AG08396 (cell line): ENCODE measurements at places on chromosomes 4 and X.

DNA sequence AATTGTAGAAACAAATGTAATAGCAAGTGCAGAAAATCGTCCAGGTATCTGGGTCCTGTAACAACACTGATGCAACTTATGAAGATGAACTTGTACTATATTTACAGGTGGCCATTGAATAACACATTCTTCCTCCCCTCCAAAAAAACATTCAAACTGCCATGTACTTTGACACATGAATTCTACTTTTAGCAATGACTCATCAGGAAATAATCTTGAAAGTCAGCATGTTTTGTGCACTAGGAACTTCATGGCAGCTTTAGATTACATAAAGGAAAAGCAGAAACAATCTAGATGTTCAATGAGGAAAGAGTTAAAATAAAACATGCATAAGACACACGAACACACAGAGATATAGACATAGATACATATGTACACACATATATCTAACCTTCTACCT is 2.5 kb downstream of the PABPC1L2A start:
- peak; percentile 4 for DNase-seq

GRCh38 chr4:185429660-185430059 is 3.9 kb upstream of the UFSP2 start:
- no peak for DNase-seq

DNA sequence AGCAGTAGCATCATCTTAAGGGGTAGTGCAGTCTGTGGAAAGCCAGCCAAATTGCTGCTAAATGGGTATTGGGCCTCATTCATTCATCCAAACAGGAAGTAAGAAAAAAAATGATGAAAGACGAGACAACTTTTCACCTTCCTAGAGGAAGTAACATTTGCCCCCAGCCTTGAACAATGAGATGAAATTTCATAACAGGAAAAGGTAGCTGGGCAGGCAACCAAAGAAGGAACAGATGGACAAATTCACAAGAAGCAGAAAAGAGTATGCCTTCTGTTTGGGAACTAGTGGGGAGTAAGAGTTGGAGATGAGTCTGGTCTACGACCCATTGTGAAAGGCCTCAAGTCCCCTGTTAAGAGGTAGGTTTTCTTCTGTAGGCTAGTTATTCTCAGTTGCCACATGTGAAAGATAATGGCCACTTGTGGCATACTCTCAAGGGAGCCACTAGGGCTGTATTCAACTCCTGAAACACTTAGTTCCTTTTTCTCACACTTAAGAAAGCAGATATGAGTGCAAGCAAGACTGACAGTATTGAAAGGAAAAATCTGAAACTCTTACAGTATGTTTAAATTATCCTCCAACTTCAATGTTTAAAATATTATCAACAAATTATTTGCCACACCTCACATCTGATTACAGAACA is 190.4 kb downstream of the AR start:
- DNase-seq = no peak

DNA sequence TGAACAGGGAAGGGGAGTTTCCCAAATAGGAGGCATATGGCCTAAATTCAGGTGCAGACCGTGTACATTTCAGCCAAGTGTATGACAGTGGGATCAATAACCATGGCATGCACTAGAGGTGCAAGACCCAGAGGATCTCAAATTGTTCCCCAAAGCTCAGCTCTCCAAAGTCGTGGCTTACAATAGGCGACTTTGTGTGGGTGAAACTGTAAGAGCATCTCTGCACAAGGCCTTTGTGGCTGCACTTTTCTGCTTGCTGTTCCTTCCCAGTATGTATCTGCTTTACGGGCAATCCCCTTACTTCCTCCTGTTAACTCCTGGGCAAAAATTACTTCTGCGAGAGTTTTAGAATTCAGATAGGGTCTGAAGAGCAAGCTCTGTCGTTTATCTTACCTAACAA is 518.3 kb upstream of the ZFP42 start:
- DNase-seq = no peak

DNA sequence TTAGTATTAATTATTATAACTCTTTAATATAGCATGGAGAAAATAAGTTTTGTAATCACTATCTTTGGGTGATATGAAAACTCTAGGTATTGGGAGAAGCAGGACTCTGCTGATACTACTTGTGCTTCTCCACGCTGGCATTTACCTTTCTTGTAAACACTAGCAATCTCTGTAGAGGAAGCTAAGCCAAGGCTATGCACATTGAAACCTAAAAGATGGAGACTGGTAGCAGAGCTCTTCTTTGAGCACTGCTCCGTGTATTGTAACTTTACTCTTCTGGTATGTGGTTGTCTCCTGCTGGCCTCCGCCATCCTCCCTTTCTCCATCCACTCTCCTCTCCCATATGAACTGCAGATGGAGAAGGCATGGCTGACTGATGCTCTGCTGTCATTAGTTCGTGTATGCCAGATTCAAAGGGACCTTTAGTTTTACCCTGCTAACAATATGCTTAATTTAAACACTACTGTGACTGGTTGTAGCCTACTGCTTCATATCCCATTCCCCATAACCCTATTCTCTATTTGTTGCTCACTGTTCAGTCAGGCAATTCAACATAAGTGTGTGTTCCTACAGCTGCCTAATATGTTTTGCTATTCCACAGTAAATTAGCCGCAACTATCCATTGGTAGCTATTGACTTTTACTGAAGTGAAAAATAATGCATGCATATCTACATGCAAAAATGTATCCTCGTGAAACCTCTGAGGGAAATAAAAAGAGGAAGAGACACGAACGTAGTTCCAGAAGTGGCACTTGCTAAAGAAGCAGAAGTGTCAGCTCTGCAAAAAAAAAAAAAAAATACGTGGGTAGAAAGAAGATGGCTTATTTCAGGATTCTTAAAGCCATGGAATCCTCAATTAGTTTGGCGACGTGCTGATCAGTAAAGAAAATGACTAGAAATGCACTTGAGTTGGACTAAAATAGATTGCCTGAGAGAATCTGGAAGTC is 55.6 kb upstream of the CCSER1 start:
- DNase-seq = no peak

GRCh38 chr4:35541146-35541887 is 703.0 kb downstream of the ARAP2 start:
- no peak for DNase-seq

- peak; percentile 73 for DNase-seq
These were observed 51.1 kb downstream of the SCML1 start for GRCh38 chrX:17788439-17788838.

DNA sequence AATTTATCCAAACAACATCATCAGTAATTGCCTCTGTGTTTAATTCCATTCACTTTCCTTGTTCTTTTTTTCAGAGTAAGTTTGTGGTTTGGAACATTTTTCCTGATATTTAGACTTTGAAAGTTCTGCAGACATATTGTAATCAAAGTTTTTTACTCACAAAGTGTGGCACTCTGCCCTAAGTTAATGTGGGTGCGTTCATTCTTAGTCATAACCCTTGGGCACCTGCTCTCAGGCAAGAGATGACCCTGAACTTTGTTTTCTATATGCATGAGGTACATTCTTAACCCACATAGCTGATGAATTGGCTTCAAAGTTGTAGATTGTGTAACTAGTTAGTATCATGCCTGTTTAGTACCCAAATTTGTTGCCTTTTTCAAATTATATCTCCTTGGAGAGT is 424.3 kb downstream of the GRXCR1 start:
- no peak for DNase-seq

DNA sequence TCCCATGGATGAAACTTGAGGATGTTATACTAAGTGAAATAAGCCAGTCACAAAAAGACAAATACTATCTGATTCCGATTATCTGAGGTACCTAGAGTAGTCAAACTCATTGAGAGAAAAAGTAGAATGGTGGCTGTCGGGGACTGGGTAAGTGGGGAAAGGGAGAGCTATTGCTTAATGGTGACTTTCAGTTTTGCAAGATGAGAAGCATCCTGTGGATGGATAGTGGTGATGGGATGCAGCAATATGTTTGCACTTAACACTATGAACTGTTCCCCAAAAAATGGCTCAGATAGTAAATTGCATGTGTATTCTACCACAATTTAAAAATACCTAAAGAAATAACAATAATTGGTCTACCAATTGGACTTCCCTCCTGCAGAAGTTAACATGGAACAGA is 181.5 kb downstream of the SHROOM3 start:
- DNase-seq = no peak

DNA sequence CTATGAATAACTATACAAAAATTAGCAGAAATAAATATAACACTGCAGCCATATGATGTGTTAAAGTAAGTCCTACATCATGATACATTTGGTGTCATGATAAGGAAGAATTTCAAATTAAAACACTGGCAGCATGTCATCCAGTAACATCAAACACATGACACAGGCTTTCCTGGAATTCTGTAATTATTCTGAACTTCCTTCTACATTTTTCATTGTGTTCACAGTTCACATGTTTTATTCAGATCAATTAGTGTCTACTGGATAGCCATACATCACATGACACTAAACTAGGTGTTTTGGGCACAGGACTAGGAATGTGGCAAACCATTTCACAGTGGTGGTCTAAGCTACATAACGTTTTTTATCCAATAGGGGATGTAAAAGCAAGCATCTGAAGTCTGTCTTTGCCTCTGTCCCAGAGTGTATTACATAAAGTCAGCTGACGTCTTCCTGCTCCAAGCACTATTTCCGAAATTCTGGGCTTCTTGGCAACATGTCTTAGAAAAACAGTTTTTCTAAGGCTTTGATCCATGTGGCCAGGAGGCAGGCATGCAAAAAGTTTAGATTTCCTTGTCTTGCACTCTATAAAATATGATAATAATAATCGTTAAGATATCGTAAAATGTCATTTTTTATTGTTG is 707.9 kb downstream of the CENPC start:
- no peak for DNase-seq

DNA sequence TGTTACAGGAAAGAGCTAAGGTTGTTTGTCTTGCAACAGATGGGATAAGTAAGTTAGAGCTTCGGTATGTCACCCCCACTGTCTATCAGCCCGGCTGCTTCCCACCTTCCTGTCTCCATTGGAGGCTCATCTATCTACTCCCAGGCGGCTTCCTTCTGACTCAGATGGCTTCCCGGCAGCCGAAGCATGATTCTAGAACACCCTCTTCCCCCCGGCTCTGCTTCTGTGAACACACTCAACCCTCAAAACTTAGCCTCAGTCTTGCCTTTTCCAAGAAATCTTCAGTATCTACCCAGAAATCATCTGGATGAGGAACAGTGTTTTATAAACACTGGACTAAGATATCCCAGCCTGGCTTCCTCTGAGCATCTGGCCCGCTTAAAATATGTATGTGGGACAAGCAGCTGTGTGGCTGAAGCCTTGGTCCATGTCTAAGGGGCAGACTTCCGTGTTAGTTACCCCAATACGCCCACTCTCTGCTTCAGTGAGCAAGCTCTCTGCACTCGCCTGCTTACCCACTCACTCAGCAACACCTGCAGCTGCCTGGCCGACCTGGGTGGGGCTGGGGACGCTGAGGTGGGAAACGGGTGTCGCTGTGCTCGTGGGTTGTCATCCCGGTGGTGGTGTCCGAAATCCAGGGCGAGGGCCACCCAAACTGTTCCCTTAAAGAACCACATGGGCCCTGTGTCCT is 12.0 kb upstream of the SLC2A9 start:
- DNase-seq = peak; percentile 39

- no peak for DNase-seq
These were observed 29.0 kb downstream of the ADH5 start for GRCh38 chr4:99059550-99059949.

DNA sequence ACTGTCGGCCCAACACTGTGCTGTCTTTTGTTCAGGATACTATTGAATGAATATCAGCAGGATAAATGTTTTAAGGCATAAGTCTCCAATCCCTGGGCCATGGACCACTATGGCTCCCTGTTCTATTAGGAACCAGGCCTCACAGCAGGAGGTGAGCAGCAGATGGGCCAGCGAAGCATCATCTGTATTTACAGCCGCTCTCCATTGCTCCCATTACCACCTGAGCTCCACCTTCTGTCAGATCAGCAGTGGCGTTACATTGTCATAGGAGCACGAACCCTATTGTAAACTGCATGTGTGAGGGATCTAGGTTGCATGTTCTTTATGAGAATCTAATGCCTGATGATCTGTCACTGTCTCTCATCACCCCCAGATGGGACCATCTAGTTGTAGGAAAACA is 3.7 kb upstream of the APLN start:
- DNase-seq = no peak

GRCh38 chrX:154799556-154800348 is 5.5 kb downstream of the MPP1 start:
- DNase-seq = peak; percentile 18

DNA sequence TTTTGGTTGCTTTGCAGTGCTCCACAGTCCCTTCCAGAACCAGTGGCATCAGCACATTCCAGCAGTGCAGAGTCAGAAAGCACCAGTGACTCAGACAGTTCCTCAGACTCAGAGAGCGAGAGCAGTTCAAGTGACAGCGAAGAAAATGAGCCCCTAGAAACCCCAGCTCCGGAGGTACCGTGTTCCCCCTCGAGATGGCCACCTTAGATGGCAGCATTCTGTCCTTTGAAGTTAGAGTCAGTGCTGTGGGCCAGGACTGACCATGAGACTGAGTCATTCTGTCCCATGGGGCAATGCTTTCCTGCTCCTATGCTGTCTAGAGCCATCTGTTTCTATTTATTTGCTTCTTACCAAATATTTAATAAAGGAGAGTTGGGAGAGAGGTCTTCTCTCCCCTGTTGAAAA is 112.3 kb downstream of the KLHL8 start:
- peak; percentile 73 for DNase-seq

GRCh38 chr4:25590171-25590570 is 65.5 kb upstream of the SLC34A2 start:
- DNase-seq = no peak

GRCh38 chr4:74314329-74314728 is 6.1 kb downstream of the EPGN start:
- DNase-seq = no peak

GRCh38 chr4:89682808-89683207 is 154.2 kb downstream of the SNCA start:
- no peak for DNase-seq

GRCh38 chr4:156223985-156224384 is 270.3 kb upstream of the CTSO start:
- no peak for DNase-seq

DNA sequence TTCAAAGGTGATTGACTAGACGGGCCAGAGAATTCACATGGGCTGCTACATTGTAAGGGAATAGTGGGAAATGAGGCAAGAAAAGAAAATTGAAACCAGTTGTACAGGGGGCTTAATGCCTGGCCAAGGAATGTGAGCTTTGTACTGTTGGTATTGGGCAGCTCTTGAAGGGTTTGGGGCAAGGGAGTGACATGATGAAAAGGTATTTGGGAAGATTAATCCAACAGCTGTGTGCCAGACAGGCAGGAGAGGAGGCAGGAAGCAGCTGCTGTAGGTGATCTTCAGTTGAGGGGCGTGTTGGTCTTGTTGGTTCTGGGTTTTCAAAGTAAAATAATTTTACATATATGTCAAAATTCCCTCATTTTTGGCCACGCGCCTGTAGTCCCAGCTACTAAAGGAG is 384.5 kb upstream of the TENM3 start:
- DNase-seq = no peak

- DNase-seq = peak; percentile 65
These were observed 107.0 kb upstream of the STIM2 start for GRCh38 chr4:26753617-26754016.

GRCh38 chr4:82947498-82947897 is 47.0 kb downstream of the THAP9 start:
- DNase-seq = no peak
